ENCODE measurements at places on chromosomes 5 and 9.

DNA sequence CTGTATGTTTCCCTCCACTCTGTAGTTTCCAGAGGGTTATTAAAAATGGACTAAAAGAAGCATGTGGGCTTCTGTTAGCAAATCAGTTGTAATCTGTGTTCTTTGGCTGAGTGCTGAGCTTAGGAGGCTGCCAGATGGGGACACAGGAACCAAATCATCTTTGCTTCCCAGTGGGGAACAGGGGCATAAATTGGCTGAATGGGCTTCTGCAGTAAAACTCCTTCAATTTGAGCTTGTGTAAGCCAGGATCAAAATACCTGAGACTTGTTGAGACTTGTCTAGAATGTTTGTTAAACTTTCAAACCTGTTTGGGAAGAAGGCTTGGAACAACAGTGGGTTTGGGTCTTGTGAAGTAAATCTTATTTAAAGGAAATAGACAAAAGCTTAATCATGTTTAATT is 32.2 kb upstream of the TNFAIP8 start:
- DNase-seq: no peak

DNA sequence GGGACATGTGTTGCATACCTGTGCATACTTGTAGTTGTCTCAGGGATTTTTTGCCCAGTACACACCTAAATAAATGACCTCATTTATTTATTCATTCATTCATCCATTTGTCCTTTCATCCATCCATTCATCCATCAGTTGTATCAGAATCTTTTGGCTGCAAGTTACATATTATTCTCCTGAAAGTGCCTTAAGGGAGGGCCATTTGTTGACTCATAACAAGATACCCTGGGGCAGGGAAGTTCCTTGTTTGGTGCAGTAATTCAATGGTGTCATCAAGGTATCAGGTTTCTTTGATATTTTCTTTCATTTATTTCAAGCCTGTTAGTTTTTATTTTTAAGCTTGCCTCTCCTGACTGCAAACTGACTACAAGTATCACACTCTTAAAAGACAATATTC is 597.9 kb upstream of the TLE4 start:
- no peak for DNase-seq

GRCh38 chr5:110757118-110757729 is 18.4 kb downstream of the SLC25A46 start:
- no peak for DNase-seq

- DNase-seq: no peak
These were observed 16.7 kb downstream of the SLC36A1 start for GRCh38 chr5:151464101-151464500.

- no peak for DNase-seq
These were observed 11.3 kb downstream of the IL7R start for GRCh38 chr5:35867998-35868397.

DNA sequence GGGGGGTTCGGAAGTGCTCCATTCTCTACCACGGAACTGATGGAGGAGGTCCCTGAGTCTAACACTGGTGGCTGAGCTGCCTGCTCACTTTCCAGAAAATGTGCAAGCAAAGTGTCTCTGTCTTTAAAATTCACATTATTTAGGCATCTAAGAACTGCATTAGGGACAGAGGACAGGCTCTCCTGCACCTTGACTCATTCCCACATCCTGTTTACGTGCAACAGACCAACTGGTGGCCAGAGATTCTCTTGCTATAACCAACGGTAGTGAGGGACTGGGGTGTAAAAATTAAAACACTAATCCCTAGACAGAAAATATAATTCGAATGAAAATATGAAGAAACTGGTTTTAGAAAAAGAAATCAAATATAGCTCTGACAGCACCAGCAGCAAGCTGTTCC is 320.9 kb downstream of the IRX2 start:
- DNase-seq: no peak

DNA sequence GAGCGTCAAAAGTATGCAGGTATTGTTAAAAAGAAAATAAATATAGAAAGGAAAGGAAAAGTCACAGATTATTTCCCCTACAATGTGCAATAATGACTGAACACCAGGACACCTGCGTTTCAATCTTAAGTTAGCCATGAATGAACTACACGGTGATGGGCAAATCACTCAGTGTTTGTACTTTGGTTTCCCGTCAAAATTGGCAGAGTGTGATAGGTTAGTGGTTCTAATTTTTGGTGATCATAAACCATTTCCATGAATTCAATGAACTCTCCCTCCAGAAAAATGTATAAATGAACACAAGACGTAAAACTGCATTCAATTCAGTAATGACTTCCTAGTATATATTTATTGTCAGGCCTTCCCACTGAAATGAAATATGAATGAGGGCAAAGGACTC is 59.0 kb upstream of the ITGA1 start:
- DNase-seq: no peak

- peak; percentile 63 for DNase-seq
These were observed 135.0 kb upstream of the IRX4 start for GRCh38 chr5:2017540-2018389.

DNA sequence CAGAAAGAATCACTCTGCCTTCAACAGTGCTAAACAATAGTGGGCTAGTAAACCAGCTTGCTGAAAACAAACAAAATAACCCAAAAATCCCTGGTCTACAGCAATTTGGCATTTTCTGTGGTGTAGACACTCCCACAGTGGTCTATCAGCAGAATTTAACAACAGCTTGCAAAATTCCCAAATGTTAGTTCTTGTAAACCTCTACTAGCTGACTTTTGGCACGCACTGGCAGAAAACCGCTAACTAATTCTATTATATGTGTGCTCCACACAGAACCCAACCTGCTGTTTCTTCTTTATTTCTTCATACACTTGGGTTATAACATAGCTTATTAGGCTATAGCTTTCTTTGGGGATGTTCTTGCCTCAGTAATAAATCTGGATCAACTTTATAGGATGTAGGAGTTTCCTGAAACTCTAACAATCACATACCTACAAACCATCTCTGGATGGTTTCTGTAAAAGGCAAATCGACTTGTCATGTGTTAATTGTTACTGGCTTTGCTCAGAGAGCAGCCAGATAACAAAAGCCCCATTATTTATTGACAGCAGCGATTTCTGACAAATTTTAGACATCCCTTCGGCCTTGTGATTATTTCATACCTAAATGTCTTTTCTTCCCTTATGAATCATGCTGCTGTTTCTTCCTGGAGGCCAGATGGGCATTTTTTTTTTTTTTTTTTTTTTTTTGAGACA is 82.7 kb upstream of the NAA35 start:
- no peak for DNase-seq

All from GM13977 (cell line).